ENCODE measurements at places on chromosomes 7 and 10. TPM values are rescaled to one million over a fixed set of nuclear protein-coding genes. Genes with fewer than 3 reads are reported as not detected.

Gene OR2F1
- total RNA-seq: not detected

Gene NME8
- total RNA-seq: not detected

Gene XRCC2
- total RNA-seq: 1.2 TPM

Gene EPHB6
- total RNA-seq: 18.4 TPM

Gene TMEM178B
- total RNA-seq: 2.3 TPM

Gene EPO
- total RNA-seq: not detected

Gene BLNK
- not detected for total RNA-seq

Gene GPRIN2
- not detected for total RNA-seq

Gene EPDR1
- total RNA-seq: 43.8 TPM

Gene ARMC3
- not detected for total RNA-seq

Gene APBB1IP
- total RNA-seq: 0.26 TPM

Gene FAM13C
- 5.0 TPM for total RNA-seq

Gene FZD8
- 14.5 TPM for total RNA-seq

Gene SORBS1
- total RNA-seq: 1.6 TPM

Gene CHAT
- not detected for total RNA-seq

Gene PTPRZ1
- 0.46 TPM for total RNA-seq

Gene IFIT2
- 9.5 TPM for total RNA-seq

Gene COBL
- total RNA-seq: not detected

Gene SPDYE5
- not detected for total RNA-seq

Gene PDZD8
- total RNA-seq: 23.7 TPM

Gene DYDC2
- total RNA-seq: not detected

Gene RBP4
- total RNA-seq: 0.59 TPM

Gene UCMA
- not detected for total RNA-seq
